ENCODE measurements at places on chromosomes 3 and 15.

- no peak for DNase-seq
These were observed 50.3 kb upstream of the ACAN start for GRCh38 chr15:88752951-88753350.

GRCh38 chr3:156723182-156723619 is 48.8 kb downstream of the TIPARP start:
- DNase-seq, result no peak

- no peak for DNase-seq
These were observed 161.8 kb upstream of the BFSP2 start for GRCh38 chr3:133238015-133238414.

DNA sequence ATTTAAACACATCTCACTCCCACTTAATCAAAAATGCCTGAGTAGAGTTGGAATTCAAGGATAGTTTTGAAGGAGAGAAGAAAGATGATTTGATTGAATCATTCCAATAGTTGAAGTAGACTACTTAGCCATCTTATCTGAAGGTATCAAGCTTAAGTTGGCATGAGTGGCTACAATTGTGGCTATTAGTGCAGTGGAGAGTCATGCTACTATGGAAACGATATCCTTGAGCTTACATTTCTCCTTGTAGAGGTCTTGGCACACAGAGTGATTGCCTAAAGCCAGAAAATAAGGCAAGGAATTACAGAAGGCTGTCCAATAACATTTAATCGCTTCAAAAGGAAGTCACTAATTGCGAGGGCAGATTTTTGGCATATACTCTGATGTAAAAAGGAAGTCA is 1022.7 kb downstream of the IGSF11 start:
- DNase-seq, result no peak

GRCh38 chr3:127789990-127790881 is 32.1 kb downstream of the MGLL start:
- DNase-seq, result no peak

- DNase-seq, result no peak
These were observed 81.8 kb downstream of the SCAPER start for GRCh38 chr15:76823303-76823702.

- no peak for DNase-seq
These were observed 28.4 kb downstream of the CHDH start for GRCh38 chr3:53817809-53818208.
